ENCODE measurements at places on chromosomes 6 and 20.

DNA sequence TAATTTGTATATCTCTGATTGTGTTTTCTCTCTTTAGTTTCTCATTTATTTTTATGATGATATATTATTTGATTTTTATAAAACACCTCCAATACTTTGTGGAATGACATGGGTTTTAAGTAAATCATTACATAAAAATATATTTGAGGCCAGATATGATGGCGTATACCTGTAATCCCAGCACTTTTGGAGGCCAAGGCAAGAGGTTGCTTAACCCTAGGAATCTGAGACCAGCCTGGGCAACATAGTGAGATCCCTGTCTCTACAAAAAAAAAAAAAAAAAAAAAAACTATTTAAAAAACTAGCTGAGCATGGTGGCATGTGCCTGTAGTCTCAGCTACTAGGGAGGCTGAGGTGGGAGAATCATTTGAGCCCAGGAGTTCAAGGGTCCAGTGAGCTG, 87.3 kb downstream of the BMP6 start:
- no peak for DNase-seq

GRCh38 chr6:65123521-65123920, 583.5 kb downstream of the EYS start:
- no peak for DNase-seq

- no peak for DNase-seq
These were observed 37.9 kb downstream of the SPATA2 start for GRCh38 chr20:49877386-49877921.

DNA sequence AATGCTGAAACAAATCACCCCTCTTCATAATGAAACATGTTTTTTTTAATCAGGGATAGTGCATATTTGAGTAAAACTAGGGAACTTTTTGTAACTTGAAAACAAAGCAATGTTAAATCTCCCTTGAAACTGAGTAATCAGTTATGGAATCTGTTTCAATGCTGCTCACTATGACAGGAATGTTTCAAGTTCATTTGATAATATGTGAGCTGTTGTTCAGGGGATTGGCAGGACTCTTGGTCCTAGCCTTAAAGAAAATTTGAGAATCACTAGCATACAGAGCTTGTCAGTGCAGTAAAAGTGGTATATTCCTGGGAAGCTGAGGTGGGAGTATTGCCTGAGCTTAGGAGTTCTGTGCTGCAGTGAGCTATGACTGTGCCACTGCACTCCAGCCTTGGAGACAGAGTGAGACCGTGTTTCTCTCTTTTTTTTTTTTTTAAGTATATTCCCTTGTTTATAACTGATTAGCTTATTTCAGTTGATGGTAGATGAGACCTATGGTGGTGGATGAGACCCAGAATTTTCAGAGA, 21.6 kb upstream of the CALHM6 start:
- DNase-seq = no peak

DNA sequence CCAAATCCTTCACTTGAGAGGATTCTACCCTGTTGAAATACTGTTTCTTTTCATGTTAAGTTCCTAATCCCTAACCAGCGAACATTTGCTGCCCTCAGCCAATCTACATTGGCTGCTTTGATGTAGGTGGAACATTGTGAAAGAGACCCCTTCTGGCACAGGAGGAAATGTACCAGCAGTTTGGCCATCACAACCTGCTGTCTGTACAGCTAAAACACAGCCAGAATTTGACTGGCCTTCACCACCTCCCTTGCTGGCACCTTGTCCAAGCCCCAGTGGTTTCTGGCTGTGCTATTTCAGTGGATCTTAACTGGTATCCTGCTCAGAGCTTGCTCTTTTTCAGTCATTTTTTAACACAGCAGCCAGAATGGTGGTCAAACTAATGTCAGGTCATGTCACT, 202.1 kb upstream of the EPHA7 start:
- no peak for DNase-seq

- DNase-seq = no peak
These were observed 7.3 kb upstream of the SIRPG start for GRCh38 chr20:1664911-1665310.

- DNase-seq = no peak
These were observed 77.3 kb downstream of the KIZ start for GRCh38 chr20:21203088-21203656.

DNA sequence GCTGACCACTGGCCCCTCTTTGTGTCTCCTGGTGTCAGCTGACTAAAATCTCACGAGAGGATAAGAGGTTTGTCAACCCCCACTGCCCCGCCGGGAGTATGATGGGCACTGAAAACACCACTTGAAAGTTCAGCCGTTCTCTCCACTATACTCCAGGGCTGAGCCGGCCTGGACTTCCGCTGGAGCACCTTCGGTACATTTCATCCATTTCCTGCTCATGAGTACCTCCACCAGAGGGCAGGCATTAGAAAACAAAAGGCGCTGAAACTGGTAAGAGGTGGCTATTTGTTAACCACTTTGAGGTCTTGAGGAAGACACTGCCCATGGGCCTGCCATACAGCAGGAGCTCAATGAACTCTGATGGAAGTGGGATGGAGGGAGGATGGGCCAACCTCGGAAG, 17.9 kb upstream of the ANKRD60 start:
- DNase-seq = peak; percentile 7

GRCh38 chr20:17708675-17709360, 9.1 kb downstream of the BANF2 start:
- no peak for DNase-seq

DNA sequence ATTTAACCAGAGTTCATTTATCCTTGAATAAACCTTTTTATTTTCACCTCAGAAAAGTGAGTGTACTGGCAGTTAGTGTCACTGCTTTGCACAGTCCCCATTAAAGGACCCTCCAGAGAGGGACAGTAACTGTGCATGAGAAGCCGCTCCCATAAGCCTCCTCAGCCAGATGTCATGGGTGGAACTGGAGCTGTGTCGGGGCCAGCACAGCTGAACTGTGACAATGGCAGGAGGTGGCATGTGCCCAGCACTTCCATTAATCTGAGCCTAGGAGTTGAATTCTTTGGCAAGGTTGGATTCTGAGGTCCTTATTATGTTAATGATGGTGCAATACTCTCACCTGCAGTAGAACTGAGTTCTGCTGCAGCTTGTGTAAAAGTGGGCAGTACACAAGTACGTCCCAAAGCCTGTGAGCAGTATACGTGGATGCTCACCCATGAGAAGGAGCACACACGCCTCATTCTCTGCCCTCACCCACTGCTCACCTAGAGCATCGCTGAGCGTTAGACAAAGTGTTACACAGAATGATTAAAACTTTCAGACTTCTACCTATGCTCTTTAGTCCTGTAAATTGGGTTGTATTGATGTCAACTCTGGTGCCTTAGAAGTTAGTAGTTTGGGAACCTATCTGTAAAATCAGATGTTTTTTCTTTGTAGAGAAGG, 11.9 kb upstream of the CSE1L start:
- no peak for DNase-seq

- DNase-seq = no peak
These were observed 61.3 kb downstream of the TRERF1 start for GRCh38 chr6:42390228-42390934.

- DNase-seq = no peak
These were observed 2.0 kb downstream of the FGD2 start for GRCh38 chr6:37007340-37008043.

- DNase-seq = no peak
These were observed 59.7 kb upstream of the SAMD3 start for GRCh38 chr6:130282234-130282995.

DNA sequence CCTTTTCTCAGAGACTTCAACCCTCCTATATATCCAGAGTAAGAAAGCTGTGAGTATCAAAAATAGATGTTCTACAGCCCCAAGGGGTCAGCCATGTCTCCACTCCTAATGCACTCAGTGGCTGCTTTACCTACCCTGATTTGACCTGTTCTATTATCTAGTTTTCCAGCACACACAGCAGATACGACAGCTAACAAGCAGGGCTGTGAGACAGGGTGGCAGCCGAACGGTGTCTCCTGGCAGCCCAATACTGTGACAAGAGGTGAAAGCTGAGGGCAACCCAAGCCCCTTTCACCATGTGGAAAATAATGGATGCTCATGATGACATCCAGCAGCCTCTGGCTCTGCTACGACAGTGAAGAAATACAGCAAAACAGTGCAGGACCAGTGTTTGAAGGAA, 67.9 kb downstream of the KIF13A start:
- DNase-seq = no peak

GRCh38 chr6:34145161-34146020, 496 bp downstream of the GRM4 start:
- DNase-seq = peak; percentile 80

GRCh38 chr6:166592821-166593220, 6.3 kb upstream of the RAMACL start:
- DNase-seq = no peak

GRCh38 chr6:41917528-41917927, 3.4 kb downstream of the MED20 start:
- DNase-seq = no peak

DNA sequence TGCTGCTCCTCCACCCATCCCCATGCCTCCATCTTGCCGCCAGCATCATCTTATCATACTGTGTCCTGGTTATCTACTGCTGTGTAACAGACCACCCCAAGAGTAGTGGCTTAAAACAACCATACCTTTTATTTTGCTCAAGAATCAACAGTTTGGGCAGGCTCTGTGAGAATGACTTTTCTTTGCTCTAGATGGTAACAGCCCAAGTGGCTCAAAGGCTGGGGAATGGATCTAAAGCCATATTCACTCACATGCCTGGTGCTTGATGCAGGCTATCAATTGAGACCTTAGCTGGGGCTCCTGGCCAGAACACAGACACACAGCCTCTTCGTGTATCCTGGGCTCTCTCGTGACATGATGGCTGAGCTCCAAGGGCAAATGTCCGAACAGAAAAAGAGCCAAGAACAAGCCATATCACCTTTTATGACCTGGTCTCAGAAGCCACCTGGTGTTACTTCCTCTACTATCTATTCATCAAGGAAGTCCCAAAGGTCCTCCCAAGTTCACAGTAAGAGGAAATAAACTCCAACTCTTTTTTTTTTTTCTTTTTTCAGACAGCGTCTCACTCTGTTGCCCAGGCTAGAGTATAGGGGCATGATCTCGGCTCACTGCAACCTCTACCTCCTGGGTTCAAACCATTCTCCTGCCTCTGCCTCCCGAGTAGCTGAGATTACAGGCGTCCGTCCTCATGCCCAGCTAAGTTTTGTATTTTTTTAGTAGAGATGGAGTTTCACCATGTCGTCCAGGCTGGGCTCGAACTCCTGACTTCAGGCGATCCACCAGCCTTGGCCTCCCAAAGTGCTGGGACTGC, 159.3 kb upstream of the JARID2 start:
- no peak for DNase-seq

GRCh38 chr6:80789912-80790570, 683.6 kb downstream of the BCKDHB start:
- no peak for DNase-seq

GRCh38 chr6:139423037-139423703, 48.7 kb upstream of the CITED2 start:
- no peak for DNase-seq

- DNase-seq = peak; percentile 56
These were observed 4.1 kb upstream of the BNIP5 start for GRCh38 chr6:36340618-36341454.

- no peak for DNase-seq
These were observed 760 bp upstream of the IBTK start for GRCh38 chr6:82248273-82248735.

DNA sequence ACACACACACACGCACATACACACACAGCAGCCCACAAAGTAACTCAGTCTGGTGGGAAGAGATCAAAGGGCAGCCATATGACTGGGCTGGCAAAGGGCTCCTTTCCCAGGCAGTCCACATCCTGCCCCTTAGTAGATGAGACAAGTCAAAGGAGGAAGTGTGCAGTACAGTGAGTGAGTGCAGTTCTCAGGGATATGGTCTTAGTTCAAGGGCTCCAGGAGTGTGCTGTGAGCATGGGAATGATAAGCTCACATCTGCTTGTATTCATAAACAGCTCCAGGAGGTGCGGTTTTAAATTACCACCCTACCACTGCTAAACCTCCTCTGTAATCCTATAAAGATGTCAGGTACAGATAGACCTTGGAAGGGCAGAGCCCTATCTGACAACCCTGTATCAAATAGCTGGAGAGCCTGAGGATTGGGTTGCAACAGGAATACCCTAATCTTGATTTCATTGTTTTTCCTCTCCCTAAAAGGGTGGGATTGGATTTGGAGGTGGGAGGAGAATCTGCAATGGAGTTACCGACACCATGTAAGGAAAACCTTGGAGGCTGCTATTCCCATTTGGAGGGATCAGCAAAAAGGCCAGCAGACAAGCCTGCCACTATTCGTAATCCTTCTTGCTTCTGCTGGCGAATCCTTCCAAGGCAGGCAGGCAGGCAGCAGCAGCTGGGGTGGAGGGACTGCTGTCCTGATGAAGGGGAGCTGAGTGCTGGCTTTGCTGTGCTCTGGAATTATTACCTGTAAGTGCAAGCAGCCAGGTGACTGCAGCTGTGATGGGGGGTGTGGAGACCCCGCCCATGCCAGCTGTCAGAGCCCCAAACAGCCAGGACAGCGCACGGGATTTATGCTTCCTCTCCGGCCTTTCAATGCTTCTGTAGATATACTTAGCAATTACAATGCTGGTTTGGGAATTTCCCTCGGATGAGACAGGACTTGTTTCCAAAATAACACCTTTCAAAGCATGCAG, 342.7 kb downstream of the PRL start:
- DNase-seq = peak; percentile 98

GRCh38 chr6:3202999-3203696, 24.3 kb downstream of the TUBB2B start:
- no peak for DNase-seq

DNA sequence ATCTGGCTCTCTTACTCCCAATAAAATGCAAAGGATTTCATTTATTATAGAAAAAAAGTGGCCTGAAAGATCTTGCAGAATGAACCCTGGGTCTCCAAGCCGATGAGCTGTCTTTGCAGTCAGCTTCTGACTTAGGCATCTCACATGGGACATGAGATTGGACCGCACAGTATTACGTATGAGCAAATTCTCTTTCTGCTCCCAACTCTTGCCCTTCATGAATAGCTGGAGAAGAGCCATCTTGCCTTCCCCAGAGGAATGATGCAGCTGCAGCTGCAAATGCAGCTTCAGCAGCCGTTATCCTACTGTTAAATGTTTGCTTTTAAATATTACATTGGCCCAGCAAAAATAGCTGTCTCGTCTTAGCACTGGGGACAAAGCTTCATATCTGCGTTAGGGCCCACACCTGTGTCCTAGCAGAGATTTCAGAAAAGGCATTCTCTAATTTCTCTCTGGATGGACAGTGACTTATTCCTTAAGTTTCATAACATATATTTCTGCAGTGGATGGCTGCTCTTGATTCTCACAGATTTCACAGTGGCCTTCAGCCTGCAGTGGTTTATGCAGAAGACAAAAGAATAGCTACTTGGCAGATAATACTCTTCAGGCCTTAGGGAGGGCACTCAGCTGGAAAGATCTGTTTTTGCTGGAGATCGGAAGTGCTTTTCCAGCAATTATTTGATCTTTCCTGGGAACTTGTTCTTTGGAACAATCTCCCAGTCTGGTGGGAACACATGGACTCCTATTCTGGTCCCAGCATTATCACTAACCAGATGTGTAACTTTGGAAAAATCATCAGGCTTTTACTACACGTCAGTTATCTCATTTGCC, 129.2 kb downstream of the FYN start:
- no peak for DNase-seq

All from NCI-H2171 treated with DMSO at 0.1 percent for 48 hours (cell line).